ENCODE measurements at places on chromosomes 7 and 10. TPM values are rescaled to one million over a fixed set of nuclear protein-coding genes. Genes with fewer than 3 reads are reported as not detected.

GSTO2 gene
- 0.85 TPM for total RNA-seq

LIPN gene
- not detected for total RNA-seq

C10orf67 gene
- total RNA-seq: 0.16 TPM

CFAP69 gene
- 6.1 TPM for total RNA-seq

CXCL12 gene
- 269 TPM for total RNA-seq

OPN4 gene
- total RNA-seq: not detected

TUBB8 gene
- not detected for total RNA-seq

HOXA7 gene
- total RNA-seq: not detected

WDR86 gene
- 0.24 TPM for total RNA-seq

CFAP46 gene
- total RNA-seq: 0.49 TPM

RPEL1 gene
- total RNA-seq: not detected

PON1 gene
- total RNA-seq: not detected

SFXN3 gene
- 121 TPM for total RNA-seq

VPS37D gene
- 3.6 TPM for total RNA-seq

OGDHL gene
- total RNA-seq: 0.16 TPM

CALCR gene
- total RNA-seq: not detected

FANK1 gene
- 1.5 TPM for total RNA-seq

ACBD7 gene
- total RNA-seq: 0.32 TPM

SPACDR gene
- total RNA-seq: not detected

POLR2J gene
- total RNA-seq: 18.2 TPM

GARIN1A gene
- 2.4 TPM for total RNA-seq

ZNF425 gene
- total RNA-seq: 2.6 TPM

CDC123 gene
- total RNA-seq: 64.6 TPM

INMT gene
- total RNA-seq: 0.97 TPM

FOXI2 gene
- not detected for total RNA-seq

SAP25 gene
- total RNA-seq: not detected

MBL2 gene
- not detected for total RNA-seq

GCC1 gene
- total RNA-seq: 25.3 TPM

IL2RA gene
- not detected for total RNA-seq

PNLIP gene
- not detected for total RNA-seq

GOLGA7B gene
- total RNA-seq: under 0.01 TPM

IFIT5 gene
- 54.8 TPM for total RNA-seq

HPS6 gene
- total RNA-seq: 50.4 TPM

LRRD1 gene
- total RNA-seq: not detected

NUTM2D gene
- 2.3 TPM for total RNA-seq

ODAD2 gene
- total RNA-seq: 0.49 TPM

CYP26A1 gene
- total RNA-seq: not detected

EN2 gene
- not detected for total RNA-seq

DNMBP gene
- total RNA-seq: 20.9 TPM

CALHM3 gene
- total RNA-seq: not detected

OR2A7 gene
- 1.3 TPM for total RNA-seq

KCNMA1 gene
- 52.9 TPM for total RNA-seq

TMEM229A gene
- total RNA-seq: not detected

HSPA14 gene
- total RNA-seq: 6.8 TPM

RAB11FIP2 gene
- 33.3 TPM for total RNA-seq

RPA3 gene
- total RNA-seq: 8.1 TPM

FBXL13 gene
- 0.73 TPM for total RNA-seq

OR2A12 gene
- total RNA-seq: not detected

FFAR4 gene
- total RNA-seq: not detected

ADCY1 gene
- 0.81 TPM for total RNA-seq

DYNC1I1 gene
- total RNA-seq: 0.81 TPM

Measured in hair follicle dermal papilla cell (primary cell).